Left forelimb (tissue), 1 donor: ENCODE measurements at places on chromosomes 3 and 15.

DNA sequence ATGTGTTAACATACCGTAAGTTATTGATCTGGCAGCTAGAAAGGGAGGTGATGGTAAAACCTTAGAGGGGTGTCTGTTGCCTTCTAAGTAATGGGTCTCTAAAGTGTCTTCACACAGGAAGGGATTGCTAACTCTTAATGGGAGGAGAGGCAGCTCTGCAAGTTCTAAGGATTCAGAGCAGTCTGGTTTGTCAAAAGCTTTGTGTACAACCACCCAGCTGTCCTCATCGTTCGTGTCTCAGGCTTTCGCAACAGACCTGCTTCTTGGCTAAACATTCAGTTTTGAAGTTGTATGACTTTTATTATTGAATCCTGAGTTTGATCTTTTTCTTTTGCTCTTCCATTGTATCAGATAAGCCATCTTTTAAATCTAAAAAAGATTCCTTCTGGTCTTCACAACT lies 404.9 kb downstream of the SQOR start:
- DNase-seq, result no peak

GRCh38 chr3:51706788-51707731 lies at the start of gene GRM2:
Gene GRM2, plus strand, starts transcription at chr3:51707068. Its CDS starts 1,916 bp downstream, at chr3:51708984.
- DNase-seq, result peak; percentile 89

- no peak for DNase-seq
Measured at GRCh38 chr3:117898722-117899522, 1135.7 kb downstream of the IGSF11 start.

GRCh38 chr15:49063402-49064280 lies 17.4 kb upstream of the SECISBP2L start:
- no peak for DNase-seq

DNA sequence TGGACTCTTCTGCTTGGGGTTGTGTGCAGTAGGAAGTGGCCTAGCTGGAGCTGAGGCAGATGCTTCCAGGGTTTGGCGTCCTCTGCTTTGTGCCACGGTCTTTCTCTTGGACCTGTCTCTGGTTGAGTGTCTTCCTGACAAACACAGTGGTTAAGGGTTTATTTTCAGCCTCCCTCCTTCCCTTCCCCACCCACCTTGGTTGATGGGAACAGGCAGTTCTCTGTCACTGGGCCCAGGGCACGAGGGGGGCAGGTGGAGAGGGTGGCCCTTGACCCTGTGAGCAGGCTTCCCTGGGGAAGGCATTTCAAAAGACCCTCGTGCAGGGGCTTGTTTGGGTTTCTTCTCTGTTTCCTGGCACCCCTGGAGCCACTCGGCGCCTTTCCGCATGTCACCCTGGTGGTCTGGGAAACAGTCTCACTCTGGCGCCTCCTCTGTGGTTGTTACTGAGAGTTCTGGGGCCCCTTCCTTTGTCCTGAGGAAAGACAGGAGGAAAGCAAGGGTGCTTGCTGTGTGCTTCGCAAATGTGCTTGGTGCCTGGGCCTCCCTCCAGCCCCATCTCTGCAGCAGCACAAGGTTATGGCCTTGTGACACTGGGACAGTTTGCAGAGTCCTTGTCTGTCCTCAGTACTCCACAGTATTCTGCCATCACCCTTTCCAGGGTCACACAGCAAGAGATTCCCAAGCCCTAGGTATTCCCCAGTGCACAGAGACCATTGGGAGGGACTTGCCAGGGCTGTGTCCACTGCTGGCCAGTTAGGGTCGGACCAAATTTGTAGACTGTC lies 10.3 kb upstream of the STAB1 start:
- no peak for DNase-seq

DNA sequence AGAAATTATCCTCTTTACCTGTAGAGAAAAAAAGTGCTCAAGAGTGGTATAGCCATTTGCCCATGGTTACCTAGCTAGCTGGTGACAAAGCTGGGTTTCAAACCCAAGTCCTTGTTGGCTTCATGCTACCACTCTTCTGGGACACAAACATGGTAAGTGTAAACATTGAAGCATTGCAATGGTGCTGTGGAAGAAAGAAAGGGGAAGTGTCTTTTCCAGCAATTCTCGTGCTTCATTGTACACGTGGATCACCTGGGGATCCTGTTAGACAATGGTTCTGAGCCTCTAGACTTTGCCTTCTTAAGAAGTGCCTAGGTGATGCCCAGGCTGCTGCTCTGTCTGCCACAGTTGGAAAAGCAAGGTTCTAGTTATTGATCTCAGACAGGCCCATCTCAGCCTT lies 134.8 kb upstream of the CTNNB1 start:
- no peak for DNase-seq

GRCh38 chr3:171699601-171700000 lies 110.7 kb downstream of the PLD1 start:
- no peak for DNase-seq

- DNase-seq, result no peak
Measured at GRCh38 chr15:64237677-64238076, 74.9 kb upstream of the PPIB start.

- no peak for DNase-seq
Measured at GRCh38 chr15:85872125-85872524, 77.4 kb upstream of the KLHL25 start.

GRCh38 chr3:52983828-52984227 lies 62.0 kb downstream of the SFMBT1 start:
- DNase-seq, result no peak

DNA sequence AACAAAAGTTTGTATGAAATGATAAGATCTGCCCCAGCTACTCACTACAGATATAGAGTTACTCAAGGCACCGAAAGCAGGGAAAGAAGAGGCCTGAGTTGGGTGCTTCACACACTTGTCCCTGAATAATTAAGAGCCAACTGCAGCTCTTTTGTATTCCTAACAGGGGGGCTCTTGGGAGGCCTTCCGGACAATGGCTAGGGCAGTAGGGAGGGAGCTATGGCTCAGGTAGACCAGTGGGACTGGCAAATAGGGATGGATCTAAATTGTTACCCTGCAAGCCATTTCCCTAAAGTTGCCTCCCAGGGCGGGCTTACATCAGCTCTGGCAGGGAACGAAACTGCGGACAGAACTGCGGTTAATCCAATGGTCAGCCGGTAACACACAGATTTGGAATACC lies 6.2 kb downstream of the SEMA5B start:
- DNase-seq, result no peak

GRCh38 chr3:118055381-118055780 lies 979.3 kb downstream of the IGSF11 start:
- no peak for DNase-seq

GRCh38 chr15:57138349-57138788 lies 219.9 kb downstream of the TCF12 start:
- no peak for DNase-seq

DNA sequence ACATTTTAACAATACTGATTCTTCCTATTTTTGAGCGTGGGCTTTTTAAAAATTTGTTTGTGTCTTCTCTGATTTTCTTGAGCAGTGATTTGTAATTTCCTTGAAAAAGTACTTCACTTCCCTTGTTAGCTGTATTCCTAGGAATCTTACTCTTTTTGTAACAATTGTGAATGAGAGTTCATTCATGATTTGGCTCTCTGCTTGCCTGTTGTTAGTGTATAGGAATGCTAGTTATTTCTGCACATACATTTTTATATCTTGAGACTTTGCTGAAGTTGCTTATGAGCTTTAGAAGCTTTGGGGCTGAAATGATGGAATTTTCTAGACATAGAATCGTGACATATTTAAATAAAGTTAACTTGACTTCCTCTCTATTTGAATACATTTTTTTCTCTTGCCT lies 582.8 kb upstream of the BCHE start:
- no peak for DNase-seq

GRCh38 chr3:156148345-156148945 lies 28.1 kb downstream of the KCNAB1 start:
- no peak for DNase-seq

DNA sequence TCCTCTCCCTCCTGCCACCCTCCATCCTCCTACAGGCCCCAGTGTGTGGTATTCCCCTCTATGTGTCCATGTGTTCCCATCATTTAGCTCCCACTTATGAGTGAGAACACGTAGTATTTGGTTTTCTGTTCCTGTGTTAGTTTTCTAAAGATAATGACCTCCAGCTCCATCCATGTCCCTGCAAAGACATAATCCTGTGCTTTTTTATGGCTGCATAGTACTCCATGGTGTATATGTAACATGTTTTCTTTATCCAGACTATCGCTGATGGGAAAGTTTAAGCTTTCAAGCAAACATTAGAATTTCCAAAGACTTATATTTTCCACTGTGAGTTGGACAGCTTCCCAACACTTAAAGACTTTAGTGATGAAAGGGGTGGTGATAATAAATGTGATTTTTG lies 105.9 kb upstream of the PIAS1 start:
- DNase-seq, result no peak

DNA sequence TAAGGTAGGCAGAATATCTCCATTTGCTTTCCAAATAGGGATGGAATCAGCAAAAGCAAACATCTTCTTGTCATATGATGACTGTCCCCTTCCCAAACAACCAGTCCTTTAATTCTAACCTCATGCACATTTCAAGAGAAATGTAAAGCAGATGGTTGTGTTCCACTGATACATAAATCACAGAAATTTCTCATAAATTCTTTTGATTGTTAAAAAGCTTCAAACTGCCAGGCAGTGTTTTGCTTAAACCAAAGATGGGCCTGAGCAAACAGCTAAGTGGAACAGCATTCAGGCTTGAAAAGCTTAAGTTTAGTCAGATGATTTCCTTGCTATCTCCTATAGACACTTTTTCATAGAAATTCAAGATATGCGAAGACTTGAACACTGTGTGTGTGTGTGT lies 74.3 kb upstream of the SOX2 start:
- DNase-seq, result no peak

GRCh38 chr3:114408736-114409670 lies 115.2 kb downstream of the TIGIT start:
- DNase-seq, result no peak

DNA sequence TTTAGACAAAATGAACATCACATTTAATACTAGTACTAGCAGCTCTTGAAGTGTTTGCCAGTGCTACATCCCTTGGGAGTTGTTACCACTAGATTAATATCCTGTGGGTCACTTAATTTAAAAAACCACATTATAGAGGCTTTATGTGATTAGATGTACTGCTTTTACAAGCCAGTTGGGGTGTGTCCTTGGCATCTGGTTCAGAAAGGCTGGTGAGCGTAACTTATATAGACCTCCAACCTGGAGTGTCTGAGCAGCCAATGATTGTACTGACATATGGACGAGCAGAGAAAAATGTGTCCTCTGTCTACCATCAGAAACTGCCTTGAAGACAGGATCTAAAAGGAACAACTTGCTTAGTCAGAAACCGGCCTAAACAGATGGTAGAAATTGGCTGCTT lies 306.2 kb upstream of the ATP11B start:
- DNase-seq, result no peak

- no peak for DNase-seq
Measured at GRCh38 chr15:65731926-65732325, 60.2 kb downstream of the DENND4A start.

DNA sequence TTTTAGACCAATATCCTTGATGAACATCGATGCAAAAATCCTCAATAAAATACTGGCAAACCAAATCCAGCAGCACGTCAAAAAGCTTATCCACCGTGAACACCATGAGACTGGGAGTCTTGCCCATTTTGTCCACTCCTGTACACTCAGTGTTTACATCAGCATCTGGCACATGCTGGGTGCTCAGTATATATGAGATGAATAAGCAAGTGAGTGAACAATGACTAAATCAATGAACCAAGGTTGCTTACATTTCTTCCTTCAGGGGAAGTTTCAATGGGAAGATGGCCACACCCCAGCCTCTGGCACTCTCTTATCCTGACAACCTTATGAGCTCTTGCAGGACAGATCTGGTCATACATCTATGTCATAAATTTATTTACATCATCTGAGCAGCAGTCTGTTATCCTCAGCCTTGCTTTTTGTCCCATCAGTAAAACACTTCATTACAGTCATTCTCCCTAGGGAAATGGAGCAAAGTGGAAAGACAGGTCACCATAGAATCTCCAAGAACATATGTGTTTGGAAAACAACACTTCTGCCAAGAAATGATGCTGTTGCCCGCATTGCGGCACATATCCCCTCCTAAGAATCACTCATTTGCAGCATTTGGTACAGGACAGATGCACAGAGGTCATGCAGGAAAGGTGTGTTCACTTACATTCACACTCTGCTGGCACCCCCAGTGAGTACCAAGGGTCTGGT lies 171.8 kb upstream of the EIF1B start:
- DNase-seq, result no peak

- DNase-seq, result no peak
Measured at GRCh38 chr3:29577250-29577649, 296.4 kb downstream of the RBMS3 start.

DNA sequence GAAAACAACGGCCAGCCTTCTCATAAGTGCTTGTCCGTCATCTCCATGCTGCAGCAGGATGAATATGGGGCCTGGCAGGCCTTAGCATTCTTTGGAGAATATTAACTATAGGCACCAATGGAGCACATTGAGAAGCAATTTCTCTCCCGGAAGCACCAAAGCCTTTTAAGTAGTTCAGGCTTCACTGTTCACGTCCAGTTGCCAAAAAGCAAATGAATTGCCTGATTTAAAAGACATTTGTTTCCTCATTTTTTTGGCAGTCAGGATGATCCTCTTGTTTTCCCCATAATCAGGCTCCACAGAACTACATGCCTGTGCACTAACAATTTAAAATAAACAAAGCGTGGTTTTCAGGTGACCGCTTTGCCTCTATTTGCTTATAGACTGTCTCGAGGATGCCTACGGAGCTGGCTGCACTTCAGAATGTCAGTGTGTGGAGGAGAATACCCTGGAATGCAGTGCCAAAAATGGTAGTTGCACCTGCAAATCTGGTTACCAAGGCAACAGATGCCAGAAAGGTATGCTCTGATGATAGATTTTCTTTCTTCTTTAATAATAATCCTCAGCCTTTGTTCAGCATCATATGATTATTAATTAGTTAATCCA lies 725.2 kb upstream of the GOLIM4 start:
- DNase-seq, result no peak

DNA sequence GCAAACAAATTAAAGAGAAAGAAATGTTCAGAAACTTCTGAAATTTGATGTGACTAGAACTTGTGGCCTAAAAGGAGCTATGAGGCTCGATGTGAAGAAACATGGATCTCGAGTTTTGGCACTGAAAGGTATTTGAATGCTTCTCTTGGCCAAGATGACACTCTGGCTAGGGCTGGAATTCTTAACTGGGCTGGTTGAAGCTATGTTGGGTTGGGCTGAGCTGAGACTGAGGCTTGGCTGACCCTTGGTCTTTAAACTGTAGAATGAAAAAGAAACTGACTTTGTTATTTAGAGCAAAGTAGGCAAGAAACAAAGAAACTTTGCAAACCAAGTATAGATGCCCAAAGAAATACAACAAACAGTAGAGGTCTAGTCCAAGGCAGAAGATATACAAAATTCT lies 28.1 kb upstream of the CLDN16 start:
- DNase-seq, result no peak

DNA sequence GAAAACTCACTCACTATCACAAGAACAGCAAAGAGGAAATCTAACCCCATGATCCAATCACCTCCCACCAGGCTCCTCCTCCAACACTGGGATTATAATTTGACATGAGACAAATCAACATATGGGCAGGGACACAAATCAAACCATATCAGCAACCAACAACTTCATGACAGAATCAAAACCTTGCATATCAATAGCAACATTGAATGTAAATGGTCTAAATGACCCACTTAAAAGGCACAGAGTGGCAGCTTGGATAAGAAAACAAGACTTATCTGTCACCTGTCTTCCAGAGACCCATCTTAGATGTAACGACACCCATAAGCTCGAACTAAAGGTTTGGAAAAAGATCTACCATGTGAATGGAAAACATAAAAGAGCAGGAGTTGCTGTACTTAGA lies 40.8 kb downstream of the HDGFL3 start:
- DNase-seq, result no peak
